ENCODE measurements at places on chromosomes 12 and 14.

DNA sequence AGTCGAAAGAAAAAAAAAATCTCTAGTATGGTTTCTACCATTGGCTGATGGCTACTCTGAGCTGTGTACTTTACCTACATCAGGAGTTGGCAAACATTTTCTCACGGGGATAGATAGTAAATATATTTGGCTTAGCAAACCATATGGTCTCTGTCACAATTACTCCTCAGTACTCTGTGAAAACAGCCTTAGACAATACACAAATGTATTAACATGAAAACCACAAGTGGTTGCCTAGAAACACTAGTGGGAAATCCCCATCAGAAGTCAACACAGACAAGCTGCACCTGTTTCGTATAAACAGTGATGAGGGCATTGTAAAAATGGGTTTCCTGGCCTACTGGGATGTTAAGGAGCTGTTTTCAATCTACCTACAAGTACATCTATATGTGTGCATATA lies 84.6 kb upstream of the NAV3 start:
- no peak for DNase-seq

DNA sequence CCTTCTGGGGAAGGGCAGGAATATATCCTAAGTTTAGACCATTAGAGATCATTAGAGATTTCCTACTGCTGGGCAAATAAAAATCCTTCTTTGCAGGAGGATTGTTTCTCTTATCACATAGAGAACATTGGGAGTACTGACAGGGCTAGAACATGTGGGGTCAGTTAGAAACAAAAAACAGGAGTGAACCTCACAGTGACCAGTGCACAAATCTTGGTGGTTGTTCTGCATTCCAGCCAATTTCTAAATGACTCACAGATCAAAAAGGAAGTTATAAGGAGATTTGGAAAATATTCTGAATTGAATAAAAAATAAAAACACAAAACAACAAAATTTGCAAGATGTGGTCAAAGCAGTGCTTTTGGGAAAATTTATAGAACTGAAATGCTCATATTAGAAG lies 118.8 kb downstream of the LLPH start:
- no peak for DNase-seq

- DNase-seq, result no peak
These were observed 74.0 kb upstream of the MDM1 start for GRCh38 chr12:68406134-68406576.

DNA sequence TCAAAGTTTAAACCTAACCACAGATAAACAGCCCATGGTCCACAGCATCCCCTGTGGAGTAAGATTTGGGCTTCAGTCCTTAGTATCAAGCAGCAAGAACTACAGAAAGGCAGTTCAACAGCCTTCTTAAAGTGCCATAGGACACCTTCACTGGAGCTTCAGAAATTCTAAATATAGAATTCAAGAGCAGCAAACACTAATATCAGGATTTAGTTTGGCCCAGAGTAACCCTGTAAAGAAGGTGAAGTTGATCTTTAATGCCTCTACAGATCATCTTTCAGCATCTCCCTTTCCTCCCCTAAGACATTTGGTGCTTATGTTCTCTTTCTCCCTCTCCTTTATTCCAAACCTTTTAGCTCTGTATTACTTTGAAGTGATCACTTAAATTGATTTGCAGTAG lies 59.5 kb upstream of the ARHGAP5 start:
- DNase-seq, result no peak

DNA sequence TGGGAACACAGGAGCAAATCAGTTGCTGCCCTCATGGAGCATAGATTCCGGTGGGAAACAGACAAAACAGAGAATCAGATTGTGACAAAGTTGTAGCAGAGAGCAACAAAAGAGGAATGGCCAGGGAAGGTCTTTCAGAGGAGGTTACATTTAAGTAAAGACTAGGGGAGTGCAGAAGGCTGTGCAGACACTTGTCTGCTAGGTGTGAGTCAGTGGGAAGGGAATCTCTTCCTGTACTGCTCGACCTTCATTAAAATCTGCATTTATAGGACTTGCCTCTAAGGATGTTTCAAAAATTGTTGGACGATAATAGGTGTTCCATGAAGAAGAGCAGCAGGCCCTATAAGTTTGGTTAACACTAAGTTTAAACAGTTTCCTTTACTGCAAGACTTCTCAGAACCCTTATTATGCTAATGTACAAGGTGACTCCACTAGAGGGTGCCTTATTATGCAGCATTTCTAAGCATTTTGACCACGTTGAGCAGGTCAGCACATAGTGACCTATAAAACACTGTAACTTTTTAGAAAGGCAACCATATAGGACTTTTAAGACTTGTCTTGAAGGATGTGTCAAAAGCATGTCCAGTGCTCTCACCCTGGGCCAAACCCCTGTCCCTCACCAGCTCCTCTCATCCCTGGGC lies 91.8 kb upstream of the RIC8B start:
- DNase-seq, result no peak

GRCh38 chr14:105261781-105262180 lies 13.4 kb downstream of the BTBD6 start:
- no peak for DNase-seq

- no peak for DNase-seq
These were observed 319 bp downstream of the GALNT6 start for GRCh38 chr12:51390891-51391282.

- DNase-seq, result no peak
These were observed 197.6 kb upstream of the AVPR1A start for GRCh38 chr12:63348556-63348955.
